Natural killer cell treated with Interleukin-12 subunit alpha and Interleukin-12 subunit beta and Interleukin-15 and Interleukin-18, amount 100 ng/mL, for 72 hours (primary cell): ENCODE measurements at places on chromosomes 4 and X.

GRCh38 chrX:1679238-1679637, 64.4 kb downstream of the ASMT start:
- H3K27ac ChIP-seq = no peak overlapping the region
- DNase-seq = peak; percentile 63
- peaks cover 31% of the 10 kb centered on the region for H3K4me1 ChIP-seq
- peaks cover 6% of the 10 kb centered on the region for H3K36me3 ChIP-seq
- peak overlapping the region; percentile 13 for H3K4me3 ChIP-seq

GRCh38 chr4:125520258-125520990, 205.7 kb downstream of the FAT4 start:
- no peak for DNase-seq
- H3K36me3 ChIP-seq = no peaks in the 10 kb centered on the region
- no peak overlapping the region for H3K27ac ChIP-seq
- no peaks in the 10 kb centered on the region for H3K27me3 ChIP-seq
- no peak overlapping the region for H3K4me3 ChIP-seq

- no peaks in the 10 kb centered on the region for H3K27me3 ChIP-seq
- no peaks in the 10 kb centered on the region for H3K36me3 ChIP-seq
- DNase-seq = no peak
Measured at GRCh38 chrX:10676235-10676957, 56.0 kb upstream of the MID1 start.

GRCh38 chrX:10611441-10612090, 8.8 kb downstream of the MID1 start:
- H3K4me3 ChIP-seq = no peak overlapping the region
- no peaks in the 10 kb centered on the region for H3K4me1 ChIP-seq
- no peaks in the 10 kb centered on the region for H3K27me3 ChIP-seq
- no peak overlapping the region for H3K27ac ChIP-seq
- no peaks in the 10 kb centered on the region for H3K36me3 ChIP-seq

DNA sequence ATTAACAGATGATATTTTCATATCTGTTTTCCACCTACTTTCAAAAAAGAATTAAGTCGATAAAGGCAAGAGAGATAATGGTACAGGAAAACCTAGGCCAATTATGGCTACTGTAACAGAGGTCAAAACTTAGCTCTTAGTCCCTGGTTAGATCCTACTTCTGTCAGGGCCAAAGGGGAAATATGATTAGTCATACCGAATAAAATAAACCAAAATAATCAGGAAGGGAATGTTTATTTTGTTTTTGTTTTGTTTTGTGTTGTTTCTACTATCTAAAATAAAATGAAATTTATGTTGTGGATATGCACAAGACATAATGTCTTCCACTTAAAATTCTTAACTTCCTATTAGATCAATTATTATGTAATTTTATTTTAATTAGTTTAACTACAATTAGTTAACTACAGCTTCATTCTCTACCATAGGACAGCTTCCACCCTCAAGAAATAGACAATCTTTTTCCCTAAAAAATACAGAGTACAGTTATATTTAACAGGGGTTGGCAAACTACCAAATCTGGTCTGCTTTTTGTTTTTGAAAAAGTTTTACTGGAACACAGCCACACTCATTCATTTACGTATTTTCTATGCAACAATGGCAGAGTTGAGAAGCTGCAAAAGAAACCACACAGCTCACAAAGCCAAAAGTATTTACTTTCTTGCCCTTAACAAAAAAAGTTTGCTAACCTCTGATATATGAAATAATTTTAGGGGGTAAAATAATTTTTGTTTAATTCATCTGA, 25.4 kb downstream of the TMEM47 start:
- DNase-seq = no peak
- H3K27ac ChIP-seq = no peak overlapping the region
- no peaks in the 10 kb centered on the region for H3K36me3 ChIP-seq

GRCh38 chrX:44580466-44580865, 37.8 kb upstream of the FUNDC1 start:
- H3K4me3 ChIP-seq = no peak overlapping the region
- DNase-seq = no peak
- H3K36me3 ChIP-seq = no peaks in the 10 kb centered on the region
- H3K4me1 ChIP-seq = no peaks in the 10 kb centered on the region
